ENCODE measurements at places on chromosomes 1 and 21.

DNA sequence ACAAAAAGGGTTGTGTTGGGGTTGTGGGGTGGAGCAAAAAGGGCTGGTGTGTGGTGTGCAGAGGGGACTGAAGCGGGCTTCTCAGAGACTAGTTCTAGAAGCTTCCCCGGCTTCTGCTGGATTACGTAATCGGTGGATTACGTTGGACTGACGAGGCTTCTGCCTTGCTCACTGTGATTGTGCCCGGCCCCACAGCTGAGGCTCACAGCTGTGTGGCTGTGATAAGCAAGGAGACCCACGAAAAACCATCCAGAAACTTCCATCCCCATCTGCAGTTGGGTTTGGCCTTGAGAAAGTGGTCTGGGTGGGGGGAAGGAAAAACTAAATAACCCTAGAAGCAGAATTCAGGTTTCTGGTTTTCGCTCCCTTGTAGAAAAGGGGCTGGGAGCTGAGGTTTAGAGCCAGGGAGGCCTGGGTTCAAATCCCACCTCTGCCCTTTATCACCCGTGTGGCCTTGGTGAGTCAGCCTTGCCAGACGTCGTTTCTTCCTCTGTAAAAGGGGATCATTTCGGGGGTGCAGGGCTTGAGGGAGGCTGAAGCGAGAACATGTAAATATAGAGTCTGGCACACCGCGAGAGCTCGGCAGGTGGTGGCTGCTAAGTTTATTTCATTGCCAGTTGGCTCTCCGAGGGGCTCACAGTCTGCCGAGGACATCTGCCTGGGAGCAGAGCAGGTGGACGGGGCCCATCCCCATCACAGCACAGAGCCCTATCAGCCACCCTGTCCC, 30.4 kb upstream of the DISP3 start:
- DNase-seq, result no peak

GRCh38 chr1:3890389-3891328, 9.4 kb downstream of the C1orf174 start:
- no peak for DNase-seq

DNA sequence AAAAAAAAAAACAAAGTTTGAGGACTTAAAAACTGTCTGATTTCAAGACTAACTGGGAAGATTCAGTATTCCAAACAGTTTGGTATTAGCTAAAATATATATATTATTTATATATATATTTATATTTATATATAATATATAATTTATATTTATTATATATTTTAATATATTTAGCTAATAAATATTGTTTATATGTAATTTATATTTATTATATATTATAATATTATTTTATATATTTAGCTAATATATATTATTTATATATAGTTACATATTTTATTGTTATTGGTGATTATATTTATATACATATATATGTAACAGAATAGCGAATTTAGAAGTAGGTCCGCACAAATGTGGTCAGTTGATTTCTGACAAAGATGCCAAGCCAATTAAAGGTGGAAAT, 480.2 kb upstream of the C1orf87 start:
- DNase-seq, result no peak

DNA sequence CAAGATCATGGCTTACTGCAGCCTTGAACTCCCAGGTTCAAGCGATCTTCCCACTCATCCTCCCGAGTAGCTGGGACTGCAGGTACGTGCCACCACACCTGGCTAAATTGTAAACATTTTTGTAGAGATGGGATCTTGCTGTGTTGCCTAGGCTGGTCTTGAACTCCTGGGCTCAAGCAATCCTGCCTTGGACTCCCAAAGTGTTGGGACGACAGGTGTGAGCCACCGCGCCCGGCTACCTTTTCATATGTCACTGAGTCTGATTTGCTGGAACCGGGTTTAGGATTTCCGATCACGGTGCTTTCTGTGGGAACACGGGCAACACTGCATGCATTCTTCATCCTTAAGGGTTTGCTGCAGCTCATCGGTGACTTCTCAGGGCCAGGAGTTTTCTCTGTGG, 32.2 kb upstream of the PCBP3 start:
- DNase-seq, result no peak

GRCh38 chr1:155326020-155326526, 5.4 kb downstream of the RUSC1 start:
- no peak for DNase-seq

DNA sequence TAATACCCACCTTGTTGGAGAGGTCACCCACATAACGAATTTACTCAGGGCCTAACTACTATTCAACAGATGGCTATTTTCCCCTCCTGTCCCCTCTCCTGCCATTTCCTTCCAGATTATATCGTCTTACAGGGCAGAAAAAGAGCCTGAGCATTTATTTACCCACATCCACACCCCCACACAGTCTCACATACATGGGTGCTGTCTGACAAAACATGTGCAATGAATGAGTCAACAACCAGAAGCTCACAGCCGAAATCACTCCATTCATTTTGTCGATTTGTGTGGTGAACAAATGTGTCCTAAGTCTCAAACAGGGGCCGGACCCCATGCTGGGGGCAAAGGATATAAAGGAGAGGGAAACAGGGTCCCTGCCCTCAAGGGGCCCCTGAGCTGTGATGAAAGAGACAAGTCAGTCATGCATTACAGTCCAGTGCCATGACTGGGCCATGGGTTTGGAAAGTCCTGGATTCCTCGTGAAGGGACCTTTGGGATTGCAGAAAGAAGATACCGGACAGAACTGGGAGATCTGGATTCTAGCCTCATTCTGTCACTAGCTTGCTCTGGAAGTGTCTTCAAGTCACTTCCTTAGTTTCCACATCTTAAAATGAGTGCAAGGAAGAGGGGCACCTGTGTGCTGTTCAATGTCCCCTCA, 16.4 kb upstream of the ZNF683 start:
- no peak for DNase-seq

GRCh38 chr1:178037510-178038253, 56.2 kb upstream of the RASAL2 start:
- peak; percentile 50 for DNase-seq

DNA sequence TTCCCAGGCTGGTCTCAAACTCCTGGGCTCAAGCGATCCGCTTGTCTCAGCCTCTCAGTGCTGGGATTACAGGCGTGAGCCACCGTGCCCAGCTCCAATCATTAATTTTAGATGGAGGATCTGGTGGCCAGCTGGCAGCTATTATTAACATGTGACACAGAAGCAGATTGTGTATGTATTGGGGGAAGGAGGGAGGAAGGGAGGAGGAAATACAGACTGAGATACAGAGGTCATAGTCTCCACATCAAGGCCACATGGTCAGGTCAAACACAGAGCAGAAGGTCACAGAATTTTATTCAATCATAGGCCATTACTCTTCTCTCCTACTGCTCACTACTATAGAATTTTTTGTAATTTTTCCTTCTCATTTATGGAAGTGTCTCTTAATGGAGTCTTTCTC, 57.9 kb upstream of the ADORA3 start:
- DNase-seq, result no peak

GRCh38 chr1:204623365-204623893, 62.1 kb downstream of the LRRN2 start:
- no peak for DNase-seq

DNA sequence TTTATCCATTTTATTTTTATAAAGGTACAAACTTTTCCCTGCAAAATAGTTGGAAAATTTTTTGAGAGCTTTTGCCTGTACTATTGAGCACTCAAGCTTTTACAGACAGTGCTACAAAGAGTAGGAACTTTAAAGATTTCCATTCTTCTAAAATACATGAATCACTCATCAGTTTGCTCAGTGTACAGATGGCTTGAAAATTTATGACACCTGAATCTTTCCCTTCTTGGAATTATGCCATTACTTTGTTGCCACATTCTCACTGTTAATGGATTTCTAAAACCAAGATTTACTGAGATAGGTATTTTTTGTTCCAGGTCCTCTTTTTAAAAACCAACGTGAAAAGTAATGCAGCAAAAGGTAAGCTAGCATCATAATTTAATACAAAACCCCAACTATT, 76.0 kb downstream of the GPATCH2 start:
- no peak for DNase-seq

GRCh38 chr1:174726167-174726879, 273.4 kb upstream of the CACYBP start:
- no peak for DNase-seq

- DNase-seq, result no peak
Observed at GRCh38 chr1:182170891-182171461, 109.5 kb upstream of the ZNF648 start.

DNA sequence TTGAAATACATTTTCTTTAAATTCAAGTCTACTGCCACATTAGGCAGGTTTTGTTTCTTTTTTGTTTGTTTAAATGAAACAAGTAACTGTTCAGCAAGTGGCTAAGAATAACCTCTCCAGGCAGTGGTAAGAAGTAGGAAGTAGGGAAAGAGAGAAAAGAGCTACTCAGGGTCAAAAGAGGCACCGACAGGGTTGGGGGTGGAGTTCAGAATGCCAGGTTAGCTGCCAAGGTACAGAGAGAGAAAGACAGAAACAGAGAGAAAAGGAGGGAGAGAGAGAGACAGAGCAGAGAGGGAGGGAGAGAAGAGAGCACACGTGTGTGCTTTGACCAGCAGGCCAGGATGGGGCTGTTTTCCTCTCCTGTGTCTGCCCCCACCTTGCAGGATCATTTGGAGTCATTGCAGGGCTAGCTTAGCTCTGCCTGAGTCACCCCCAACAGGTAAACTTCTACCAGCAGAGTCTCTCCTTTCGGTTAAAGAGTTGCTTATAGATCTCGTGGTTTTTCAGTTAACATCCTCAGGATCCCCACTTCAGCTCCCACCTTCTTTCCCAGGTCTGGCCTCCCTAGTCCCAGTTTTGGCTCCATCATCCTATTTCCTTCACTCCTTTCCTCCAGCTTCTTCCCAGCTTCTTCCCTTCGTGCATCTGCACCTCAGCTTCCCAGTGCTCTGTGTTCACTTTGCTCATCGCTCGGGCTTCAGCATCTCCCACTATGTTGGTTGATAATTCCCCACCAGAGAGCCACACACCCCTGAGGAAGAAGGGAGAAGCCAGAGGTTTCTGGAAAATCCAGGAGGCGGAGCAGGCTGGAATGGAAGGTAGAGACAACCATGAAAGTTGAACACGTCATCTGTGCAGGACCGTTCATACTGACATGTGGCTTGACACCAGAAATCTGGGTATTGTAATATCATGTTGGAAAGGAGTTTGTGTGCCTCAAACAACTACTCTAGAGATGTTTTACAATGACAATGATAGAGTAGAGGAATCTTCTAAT, 21.8 kb upstream of the RAB4A start:
- DNase-seq, result no peak

DNA sequence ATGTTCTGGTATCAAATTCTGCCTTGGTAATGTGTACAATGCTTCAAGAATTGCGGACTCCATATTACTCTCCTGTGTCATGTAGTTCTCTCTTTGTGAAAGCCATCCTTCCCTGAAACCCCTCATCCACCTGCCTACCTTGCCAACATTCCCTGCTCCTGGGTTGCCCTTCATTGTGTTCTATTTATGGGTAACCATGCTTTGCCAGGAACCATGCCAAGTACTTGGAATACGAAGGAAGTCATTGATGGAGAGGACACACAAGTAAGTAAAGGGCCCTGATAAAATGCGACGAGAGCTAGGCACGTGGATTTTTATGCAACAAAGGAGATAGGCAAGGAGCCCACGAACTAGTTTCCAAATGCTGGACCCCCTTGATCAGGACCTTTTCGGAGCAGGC, 300.8 kb downstream of the DISC1 start:
- DNase-seq, result no peak

- no peak for DNase-seq
Observed at GRCh38 chr1:207034208-207034607, 1.7 kb upstream of the C1orf116 start.

- DNase-seq, result no peak
Observed at GRCh38 chr21:43001316-43001715, 27.0 kb downstream of the PKNOX1 start.

DNA sequence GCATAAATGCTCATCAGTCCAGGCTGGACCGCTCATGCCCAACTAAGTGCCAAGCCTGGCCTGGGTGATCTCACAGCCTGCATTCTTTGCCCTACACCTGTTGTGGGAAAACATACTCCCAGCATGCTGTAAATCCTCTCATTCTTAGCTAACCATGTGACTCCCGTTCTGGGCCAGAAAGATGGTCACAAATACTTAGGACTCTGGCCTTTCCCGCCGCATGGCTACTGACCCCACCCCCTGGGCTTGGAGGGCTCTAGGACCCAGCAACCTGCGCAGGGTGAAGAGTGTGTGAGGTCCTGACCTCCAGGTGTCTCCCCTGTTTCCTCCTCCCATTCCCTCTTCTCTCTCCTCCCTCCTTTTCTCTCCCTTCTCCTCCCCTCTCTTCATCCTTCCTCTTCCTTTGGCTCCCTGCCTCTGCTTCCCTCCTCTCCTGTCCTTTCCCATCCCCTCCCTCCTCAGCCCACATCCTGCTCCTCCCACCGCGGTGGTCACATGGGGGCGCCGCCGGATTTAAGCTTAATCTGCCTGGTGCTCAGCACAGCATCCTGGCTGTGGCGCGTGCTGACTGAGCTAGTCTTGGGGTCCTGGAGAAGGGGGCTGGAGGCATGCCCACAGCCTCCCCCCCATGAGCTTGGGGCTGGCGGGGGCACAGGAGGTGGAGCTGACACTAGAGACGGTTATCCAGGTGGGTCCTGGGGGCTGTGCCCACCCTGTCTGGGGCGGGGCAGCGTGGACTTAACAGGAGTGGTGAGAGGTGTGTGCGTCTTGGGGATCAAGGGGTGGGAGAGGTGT, at the start of gene CROCC:
Gene CROCC, plus strand, starts transcription at position 541 of the 795 bp plus-strand sequence. Its CDS starts 88 bp downstream, at position 629.
- no peak for DNase-seq

- DNase-seq, result no peak
Observed at GRCh38 chr1:163799190-163799805, 477.5 kb downstream of the NUF2 start.

DNA sequence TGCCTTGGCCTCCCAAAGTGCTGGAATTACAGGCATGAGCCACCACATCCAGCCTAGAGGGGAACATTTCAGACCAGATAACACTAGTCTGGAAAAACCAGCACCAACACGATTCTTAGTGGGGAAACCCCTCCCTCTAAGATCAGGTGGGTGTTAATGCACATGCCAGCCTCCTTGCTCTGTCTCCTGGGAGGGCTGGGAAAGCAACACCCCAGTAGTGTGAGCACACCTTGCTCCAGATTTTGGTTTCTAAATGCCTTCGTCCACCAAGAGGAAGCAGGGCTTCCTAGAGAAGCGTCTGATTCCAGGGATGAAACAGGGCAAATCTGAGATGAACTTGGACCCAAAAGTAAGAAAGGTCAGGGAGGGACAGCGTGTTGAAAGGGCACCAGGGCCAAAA, 2.2 kb upstream of the KRTAP10-4 start:
- no peak for DNase-seq

GRCh38 chr1:178071811-178072210, 22.1 kb upstream of the RASAL2 start:
- no peak for DNase-seq

All from cortex of kidney (tissue), 1 donor.